RCC 7860 (cell line): ENCODE measurements at places on chromosomes 12 and 14.

DNA sequence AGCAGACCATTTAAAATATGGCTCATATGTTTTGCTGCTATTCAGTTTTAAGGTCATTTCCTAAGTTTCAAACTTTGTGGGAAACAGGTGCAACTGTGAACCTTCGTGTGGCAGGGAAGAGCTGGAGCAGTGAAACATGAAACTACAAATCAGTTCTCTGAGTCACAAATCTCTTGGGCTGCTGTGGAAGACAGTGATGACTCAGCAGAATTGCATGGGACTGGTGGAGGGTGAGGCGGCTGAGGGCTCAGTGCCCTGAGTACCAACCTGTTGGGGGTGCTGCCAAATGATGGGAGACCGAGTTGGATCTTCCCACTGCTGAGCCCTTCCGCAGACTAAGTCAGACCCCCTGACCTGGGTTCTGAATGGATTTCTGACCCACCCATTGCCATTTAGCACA, 8.4 kb upstream of the CALM1 start:
- DNase-seq: peak; percentile 56

GRCh38 chr12:79624378-79624777, 66.4 kb downstream of the PAWR start:
- DNase-seq: peak; percentile 32

DNA sequence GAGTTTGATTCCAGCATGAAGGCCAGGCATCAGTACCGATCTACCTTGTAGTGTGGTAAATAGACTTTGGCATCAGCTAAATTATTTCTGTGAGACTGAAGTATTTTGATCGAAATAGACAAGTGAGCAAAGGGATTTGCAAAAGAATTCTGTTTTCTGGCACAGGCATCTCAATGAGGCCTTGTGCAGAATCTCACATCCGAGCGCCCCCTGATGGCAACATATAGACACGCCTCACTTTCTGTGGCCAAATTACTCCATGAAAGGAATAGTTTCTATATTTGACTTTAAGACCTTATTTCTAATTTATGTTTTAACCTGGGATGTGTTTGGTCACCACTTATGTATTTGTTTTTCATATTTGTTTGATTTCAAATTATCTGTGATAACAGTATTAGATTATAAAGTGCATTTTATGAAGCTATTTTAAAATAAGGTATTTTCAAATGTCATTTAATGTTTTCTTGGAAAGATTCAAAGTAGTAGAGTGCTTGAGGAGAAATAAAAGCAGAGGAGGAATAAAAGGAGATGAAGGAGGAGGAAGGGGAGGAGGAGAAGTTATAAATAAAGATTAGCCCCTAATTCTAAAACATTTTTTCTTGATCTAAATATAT, 731.9 kb downstream of the NRXN3 start:
- no peak for DNase-seq

- DNase-seq: no peak
These were observed 1096.5 kb downstream of the FSCB start for GRCh38 chr14:43410631-43411030.

- DNase-seq: no peak
These were observed 12.3 kb upstream of the LMO3 start for GRCh38 chr12:16618256-16618655.

DNA sequence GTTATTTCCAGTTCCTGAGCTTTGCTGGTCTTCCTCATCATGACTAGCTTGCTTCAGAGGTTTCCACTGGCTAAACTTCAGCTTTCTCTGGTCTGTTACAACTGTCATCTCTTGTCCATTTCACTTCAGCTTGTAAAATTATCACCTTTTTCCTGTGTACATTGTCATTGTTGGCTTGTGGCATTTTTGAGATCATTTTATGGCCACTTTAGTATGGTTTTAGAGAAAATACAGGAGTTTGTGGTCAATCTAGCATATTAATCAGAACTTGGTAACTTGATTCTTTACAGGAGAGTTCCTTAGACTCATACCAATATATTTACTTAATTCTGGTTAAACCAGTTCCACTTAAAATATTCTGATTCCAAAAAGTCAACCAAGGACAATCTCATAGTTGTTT, 235.9 kb upstream of the KITLG start:
- DNase-seq: no peak

DNA sequence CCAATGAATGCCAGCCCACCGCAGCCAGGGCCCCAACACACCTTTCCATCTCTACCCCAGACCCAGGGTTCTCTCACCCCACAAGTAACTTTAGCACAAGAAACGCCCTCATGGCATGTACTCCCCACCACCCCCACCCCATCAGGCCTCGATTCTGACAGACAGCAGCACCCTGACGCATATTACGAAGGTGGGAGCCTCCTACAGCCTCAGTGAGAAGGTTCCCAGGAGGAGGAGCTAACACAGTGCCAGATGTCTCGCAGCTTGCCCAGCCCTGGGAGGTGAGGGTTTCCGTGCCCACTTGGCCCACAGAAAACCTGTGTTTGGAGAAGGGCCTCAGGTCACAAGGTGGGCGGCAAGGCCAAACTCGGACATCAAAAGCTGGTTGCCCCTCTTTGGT, 32.4 kb downstream of the CCDC88C start:
- DNase-seq: no peak

DNA sequence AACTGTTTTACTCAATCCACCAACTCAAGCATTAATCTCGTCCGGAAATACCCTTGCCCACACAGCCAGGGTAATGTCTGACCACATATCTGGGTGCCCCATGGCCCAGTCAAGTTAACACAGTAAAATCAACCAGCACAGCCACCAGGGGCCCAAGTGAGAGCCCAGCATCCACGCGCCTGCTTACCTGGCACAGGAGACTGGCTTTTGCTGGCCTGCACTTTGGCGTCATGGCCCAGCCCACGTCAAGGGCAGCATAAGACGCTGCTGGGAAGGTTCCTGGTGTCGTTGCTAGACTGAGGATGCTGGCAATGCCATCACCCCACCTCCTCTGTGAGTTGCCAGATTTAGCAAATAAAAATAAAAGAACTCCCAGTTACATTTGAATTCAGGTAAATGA, 53.6 kb upstream of the BCL11B start:
- no peak for DNase-seq

DNA sequence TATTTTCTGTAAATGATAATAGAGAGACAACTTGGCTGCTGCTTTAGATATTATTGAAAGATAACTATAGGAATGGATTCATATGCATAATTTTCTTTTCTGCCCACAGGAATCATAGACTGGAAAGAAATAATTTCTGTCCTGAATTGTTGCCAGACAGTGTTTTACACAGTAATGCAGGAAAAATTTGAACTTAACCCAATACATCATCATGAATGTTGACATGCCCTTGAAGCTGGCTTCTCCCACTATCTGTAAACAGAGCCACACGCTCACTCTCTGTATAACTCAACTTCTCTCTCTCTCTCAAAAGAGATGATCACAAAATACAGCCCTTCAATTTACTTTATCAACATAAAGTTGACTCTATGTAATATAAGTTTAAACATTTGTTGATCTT, 56.6 kb downstream of the PAX9 start:
- DNase-seq: no peak

GRCh38 chr14:63487724-63488123, 55.5 kb downstream of the PPP2R5E start:
- no peak for DNase-seq
